ENCODE measurements at places on chromosomes 7 and 10.
A peak's percentile ranks its signal among the peaks of the same experiment; 100 is the strongest.

- DNase-seq: peak; percentile 2
Observed at GRCh38 chr7:10939237-10939910, 34.3 kb upstream of the PHF14 start.

GRCh38 chr10:7389346-7389745 is 21.5 kb downstream of the SFMBT2 start:
- no peak for DNase-seq

DNA sequence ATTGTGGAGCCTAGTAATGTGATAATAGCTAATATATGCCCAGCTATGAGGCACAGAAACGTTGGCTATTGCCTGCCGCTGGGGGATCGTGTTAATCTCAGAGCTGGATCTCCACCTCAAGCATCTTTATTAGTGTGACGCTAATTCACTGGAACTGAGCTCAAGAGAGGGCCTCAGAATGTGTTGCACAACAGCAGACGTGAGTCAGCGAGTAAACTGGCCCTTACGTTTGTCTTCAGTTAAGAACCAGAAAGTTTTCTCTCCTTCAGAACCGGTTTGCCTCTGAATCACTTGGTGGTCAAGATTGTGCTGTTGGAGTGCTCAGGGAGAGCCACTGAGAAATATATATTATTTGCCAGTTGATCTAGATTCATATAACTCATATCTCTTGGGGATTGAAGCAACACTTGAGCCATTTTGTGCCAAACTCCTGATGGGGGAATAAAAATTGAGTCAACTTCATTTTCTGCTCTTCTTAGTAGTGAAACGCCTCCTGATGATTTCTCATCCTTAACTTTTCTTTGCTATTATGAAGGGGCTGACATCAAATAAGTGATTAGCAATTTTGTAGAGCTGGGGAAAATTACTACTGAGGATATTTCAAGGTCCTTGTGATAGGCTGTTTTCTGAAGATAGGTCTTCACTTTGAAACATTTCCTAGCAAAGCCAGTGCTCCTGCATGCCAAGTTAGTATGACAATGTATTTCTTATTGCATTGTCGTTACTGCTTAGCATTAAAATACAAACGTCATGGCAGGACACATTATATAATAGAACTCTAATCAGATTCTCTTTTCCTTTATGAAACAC is 22.3 kb downstream of the BZW2 start:
- DNase-seq: peak; percentile 100

DNA sequence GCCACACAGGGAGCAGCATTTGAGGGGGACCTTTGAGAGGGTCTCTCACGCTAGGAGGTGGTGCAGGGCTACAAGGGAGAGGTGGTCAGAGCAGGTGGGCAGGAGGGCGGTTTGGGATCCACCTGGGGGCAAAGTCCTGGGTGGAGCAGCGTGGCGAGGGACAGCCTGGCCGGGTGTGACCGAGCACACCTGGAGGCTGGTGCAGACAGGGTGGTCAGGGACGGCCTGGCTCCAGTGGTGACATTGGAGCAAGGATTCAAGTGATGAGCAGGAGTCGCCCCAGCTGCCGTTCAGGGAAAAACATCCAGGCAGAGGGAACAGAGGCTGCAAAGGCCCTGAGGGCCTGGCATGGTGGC is 36.0 kb downstream of the CLIP2 start:
- no peak for DNase-seq

DNA sequence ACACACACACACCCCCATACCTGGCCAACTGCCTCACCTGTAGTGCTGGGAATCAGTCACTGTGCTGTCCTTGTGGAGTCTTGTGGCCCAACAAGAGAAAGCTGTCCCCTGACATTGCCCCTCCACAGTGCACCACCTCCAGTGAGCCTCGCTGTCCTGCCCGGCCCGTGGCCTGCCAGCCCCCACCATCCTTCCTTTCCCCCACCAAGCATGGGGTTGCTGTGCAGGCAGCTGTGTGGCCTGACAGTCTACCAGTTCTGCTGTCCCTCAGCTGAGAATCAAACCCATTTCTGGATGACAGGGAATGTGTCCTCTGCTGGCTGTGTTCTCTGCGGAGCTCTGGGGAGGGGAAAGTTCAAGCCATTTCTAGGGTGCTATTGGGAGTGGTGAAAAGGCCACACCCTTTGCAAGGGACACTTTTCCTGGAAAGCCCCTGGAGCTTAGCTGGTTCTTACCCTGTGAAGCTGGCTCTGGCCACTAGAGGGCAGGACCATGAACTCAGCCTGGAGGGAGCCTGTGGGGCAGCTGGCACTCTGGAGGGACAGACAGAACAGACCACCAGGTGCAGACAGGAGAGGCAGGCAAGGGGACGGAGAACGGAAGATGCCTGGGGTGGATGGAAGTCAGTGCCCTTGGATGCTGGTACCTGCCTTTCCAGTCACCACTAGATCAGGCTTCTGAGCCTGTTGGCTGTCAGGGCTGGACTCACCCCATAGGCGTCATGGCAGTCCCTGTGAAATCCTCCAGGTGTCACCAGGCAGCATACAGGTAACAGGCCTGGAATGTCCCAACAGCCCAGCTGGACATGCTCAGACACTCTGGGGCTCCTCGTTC is 10.5 kb upstream of the MTPAP start:
- DNase-seq: peak; percentile 50

DNA sequence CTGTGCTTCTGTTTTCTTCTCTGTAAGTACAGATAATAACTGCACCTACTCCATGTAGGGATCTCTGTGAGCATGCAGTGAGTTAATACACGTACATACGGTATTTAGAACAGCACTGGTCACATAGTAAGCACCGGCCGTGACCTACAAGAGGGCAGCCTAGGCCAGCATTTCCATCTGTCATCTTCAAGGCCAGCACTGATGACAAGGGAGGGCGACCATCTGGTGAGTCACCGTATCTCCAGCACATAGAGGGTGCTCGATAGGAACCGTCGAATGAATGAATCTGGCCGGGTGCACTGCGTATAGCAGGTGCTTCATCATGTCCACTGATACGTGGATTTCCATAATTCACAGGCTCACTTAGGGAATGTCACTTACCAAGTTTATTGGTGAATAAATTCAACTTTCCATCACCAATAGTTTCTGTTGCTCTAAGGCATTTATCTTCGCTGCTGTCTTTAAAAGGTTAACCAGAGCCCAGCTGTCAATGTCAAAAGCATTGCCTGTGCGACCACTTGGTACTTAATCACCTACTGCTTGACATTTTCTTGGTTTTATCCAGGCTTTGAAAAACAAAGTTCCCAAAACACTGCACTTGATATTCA is 8.3 kb downstream of the NOD1 start:
- peak; percentile 95 for DNase-seq

GRCh38 chr10:102593074-102593803 is 51.0 kb upstream of the TRIM8 start:
- peak; percentile 73 for DNase-seq

- DNase-seq: peak; percentile 11
Observed at GRCh38 chr10:61589547-61590243, 73.0 kb upstream of the CABCOCO1 start.

DNA sequence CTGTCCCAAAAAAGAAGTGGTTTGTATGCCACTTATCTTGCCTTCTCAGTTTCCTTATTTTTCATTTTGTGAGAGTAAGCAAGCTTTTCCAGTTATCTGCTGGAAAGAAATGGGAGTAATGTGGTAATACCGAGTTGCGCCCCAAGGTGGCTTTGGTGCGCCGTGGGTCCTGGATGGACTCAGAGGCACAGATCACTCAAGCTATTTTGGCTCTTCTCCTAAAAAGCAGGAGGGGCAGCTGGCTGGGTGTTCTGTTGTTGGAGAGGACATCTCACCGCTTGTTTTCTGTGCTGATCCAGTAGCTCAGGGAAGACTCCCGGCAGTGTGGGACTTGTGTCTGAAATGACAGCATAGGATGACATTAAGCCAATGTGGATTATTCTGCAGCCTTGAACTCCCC is 16.4 kb downstream of the PRKRIP1 start:
- DNase-seq: peak; percentile 60

DNA sequence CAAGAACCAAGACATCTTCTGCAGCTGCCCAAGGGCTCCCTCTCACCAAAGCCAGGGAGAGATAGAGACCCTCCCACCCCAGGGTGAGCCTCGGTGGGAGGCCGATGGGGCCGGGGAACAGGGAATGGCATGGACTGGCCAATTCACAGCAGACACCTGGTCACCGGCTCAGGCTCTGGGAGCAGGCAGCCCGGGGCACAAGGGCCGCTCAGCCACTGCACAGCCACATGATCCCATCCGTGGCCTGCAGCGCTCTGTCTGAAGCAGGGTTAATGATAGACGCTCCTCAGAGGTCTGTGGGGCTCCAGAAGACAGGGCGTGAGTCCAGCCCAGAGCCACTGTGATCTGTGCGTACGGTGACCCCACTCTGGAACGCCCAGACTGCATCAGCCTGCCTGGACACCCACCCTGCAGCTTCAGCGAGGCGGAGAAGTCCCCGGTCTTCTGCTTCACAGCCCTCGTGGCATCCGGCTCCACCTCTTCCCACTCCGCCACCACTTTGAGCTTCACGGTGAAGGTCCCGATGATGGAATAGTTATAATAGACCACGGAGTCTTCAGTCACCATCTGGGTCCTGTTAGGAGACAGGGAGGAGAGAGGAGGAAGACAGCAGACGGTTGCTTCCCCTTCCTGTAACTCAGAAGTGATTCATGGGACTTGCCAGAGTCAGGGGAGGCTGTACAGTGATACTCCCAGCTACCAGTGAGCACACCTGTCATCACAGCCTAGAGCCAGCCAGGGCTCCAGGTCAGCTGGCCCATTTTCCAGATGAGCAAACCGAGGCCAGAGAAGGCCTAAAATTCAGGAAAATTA is 14.0 kb downstream of the TMEM130 start:
- DNase-seq: peak; percentile 45

- DNase-seq: no peak
Observed at GRCh38 chr7:90617442-90617841, 21.3 kb downstream of the CDK14 start.

GRCh38 chr10:568848-569247 is 120.6 kb downstream of the DIP2C start:
- DNase-seq: no peak

DNA sequence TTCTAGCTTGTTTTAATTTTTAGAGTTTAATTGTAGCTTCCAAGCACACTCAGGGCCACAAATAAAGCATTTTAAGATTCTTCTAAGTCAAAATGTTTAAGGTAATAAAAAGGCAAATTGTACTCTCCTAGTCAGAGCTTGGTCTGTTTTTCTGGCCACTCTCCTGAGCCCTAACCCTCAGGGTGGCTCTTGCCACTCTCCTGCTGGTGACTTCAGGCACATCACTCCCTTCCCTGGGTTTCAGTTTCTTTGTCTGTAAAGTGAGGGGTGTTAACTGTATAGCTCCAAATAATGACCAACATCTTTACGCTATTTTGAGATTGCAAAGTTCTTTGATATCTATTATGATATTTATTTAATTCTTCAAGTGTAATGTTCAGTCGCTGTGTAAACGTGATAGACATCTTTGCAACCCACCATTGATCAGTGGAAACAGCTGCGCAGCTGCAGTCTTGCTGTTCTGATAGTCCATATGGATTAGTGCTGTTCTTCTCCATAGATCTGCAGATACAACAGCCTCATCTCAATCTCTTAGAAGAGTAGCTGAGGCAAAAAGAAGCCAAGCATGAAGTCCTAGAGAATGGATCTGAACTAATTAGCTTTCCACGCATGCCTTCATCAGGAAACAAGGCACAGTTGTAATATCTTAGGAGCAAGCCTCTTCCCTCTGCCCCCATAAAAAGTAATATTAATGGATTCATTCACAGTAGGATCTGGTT is 189.9 kb downstream of the PLPP4 start:
- DNase-seq: no peak

DNA sequence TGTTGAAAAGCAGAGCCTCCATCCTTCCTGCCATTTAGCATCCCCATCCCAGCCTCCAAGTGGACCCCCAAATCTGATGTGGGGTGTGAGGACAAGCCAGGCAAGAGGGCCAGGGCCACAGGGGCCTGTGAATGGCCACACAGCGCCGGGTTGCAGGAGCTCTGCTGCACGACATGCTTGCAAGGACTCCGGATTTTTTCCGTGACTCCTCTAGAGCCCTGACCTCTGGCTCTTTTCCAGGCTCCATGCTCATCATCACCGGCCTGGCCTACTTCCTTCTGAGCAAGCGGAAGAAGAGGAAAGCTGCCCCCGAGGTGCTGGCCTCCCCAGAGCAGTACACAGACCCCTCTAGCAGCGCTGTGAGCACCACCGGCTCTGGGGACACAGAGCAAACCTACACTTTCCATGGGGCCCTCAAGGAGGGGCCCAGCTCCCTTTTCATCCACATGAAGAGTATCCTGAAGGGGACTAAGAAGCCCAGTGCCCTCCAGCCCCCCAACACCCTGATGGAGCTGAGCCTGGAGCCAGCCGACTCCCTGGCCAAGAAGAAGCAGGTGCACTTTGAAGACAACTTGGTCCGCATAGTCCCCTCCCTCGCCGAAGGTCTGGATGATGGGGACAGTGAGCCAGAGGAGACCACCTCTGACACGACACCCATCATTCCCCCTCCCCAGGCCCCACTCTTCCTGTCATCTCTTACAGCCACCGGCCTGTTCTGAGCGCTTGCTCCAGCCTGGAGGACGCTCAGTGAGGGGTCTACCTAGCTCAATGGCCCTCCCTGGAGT is 23.5 kb downstream of the TMEM72 start:
- DNase-seq: peak; percentile 42

DNA sequence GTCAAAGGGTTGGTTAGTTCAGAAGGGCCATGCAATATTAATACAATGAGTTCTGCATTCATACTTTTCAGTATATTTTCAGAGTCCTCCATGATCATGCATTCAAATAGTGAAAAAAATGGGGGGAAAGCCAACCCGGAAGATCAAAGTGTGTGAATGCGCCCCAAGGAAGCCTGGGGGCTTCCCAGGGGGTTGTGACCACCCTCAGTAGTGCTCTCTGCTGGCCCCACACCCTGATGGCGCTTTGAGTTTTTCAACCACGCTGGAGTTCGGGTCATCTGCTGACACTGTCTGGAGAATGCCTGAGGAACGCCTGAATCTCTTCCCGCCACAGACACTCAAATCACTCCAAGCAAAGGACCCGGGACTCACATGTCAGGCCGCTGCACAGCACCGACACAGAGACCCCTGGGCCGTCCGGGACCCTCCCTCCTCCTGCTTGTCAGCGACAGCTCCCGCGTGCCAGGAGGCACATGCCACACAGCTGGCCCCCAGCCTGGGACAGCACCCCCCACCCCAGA is 1.0 kb downstream of the TNS3 start:
- no peak for DNase-seq

GRCh38 chr7:84100866-84101265 is 93.7 kb downstream of the SEMA3A start:
- DNase-seq: peak; percentile 76

DNA sequence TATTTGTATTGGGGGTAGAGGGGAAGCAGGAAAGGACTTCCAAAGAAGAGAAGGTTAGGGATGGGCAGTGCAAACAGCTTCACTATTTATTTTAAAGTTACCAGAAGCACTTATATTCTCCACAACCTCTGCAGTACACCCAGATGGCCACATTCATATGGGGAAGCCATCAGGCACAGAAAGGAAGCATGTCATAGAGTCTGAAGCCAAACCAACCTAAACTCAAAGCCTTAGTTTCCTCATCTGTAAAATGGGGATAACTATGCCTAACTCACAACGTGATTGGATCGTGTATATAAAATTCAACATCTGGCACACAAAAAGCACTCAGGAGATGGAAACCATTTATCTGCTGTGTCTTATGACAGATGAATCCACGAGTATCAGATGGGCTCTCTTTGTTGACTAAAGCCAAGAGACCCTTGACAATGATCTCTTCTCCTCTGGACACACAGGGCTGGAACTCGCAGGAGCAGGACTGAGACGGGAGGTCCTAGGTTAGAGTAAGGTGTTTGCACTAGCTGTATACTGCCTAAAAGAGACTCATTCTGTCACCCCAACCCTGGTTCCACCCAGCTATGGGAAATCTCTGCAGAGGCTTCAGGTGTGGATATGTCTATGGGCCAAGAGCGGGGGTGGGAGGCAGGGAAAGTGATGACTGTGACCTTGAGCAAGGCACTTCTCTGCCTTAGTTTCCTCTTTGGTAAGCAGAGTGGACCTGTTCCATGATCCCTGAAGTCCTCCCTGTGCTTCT is 1.8 kb downstream of the KIAA1549 start:
- DNase-seq: no peak
